ENCODE measurements at places on chromosomes 3 and 15. TPM values are rescaled to one million over a fixed set of nuclear protein-coding genes. Genes with fewer than 3 reads are reported as not detected.

CD80 gene
- 0.14 TPM for total RNA-seq

PPP1R14D gene
- not detected for total RNA-seq

ARRDC4 gene
- total RNA-seq, result 0.17 TPM

MYO5C gene
- total RNA-seq, result 0.19 TPM

GOLGA8T gene
- total RNA-seq, result not detected

CCDC50 gene
- total RNA-seq, result 5.3 TPM

OSTN gene
- total RNA-seq, result not detected

DNA sequence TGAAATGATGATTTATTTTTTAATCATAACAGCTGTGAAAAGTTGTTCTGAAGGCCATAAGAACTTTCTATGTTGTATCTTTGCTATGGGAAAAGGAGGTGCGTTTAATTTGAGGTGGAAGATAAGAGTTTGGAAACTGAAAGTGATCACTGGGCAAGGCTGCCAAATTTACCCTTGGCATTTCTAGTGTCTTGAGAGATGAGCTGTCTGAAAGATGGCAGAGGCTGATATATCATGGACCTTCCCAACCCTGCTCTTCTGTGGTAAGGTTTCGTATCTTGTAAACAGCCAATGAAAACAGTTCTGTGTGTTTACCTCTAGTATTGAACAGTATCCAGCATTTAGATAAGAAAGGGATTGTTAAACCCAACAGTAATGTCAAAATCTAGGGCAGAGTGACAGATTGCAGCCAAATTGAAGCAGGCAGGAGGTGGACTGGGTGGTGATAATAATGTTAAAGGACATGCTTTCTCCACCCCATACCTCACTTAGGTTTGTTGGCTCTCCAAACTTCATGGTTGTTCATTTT, 15.8 kb upstream of the NFKBIZ start:
- DNase-seq, result no peak

GRCh38 chr3:177681852-177682251, 484.6 kb upstream of the TBL1XR1 start:
- no peak for DNase-seq

DNA sequence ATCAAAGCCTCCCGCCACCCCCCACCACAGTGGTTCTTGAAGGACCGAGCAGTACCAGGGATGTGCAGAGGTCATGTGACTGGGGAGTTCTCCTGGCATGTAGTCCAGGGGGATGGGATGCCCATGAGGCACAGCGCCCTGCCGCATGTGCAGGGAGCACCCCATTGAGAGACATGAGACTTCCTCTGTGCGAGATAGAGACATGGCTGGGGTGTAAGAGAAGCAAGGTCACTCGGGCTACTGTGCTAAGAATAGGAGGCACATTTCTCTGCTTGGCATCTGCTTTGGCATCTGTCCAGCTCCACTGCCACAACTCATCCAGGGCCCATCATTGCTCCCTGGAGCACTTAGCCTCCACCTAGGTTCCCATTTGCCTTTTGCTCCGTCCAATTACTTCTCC, 2.4 kb upstream of the CYP1A1 start:
- no peak for DNase-seq

GRCh38 chr15:68481321-68481720, 49.4 kb upstream of the ITGA11 start:
- DNase-seq, result no peak

GRCh38 chr15:86101818-86102217, 22.1 kb downstream of the AGBL1 start:
- DNase-seq, result no peak

GRCh38 chr15:42348083-42348482, 11.2 kb upstream of the CAPN3 start:
- DNase-seq, result no peak

DNA sequence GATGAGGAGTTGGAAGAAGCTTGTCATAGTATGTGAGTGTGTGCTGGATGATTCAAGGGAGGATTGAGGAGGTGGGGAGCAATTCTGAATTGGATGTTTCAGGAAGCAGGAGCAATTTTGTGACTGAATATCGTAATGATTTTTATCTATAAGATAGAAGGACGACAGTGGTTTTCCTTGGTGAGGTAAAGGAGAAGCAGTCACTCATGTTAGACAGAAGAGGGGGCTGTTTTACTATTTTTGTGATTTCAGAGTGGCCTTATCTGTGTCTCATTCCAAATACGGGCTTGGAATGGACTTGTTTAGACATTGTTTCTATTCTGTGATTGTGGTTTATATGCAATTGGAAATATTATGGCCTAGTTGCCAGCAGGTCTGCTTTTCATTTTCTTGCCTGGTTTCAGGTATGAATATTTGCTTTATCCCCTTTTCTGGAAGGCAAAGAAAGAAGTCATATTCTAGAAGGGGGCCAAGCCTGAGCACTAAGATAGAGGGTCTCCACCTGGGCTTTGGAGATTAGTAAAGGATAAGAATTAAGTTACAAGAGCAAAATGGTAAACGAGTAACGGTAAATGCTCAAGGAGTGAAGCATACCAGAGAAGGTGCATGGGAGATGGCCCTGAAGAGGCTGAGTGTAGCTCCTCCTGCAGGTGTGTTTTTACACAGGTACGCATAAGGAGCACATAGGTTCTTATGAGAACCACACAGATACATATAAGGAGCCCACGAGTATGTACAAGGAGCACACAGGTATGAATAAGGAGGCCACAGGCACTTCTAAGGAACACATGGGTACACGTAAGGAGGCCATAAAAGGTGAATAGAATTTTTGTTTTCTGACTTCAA, 124.6 kb upstream of the KCNAB1 start:
- no peak for DNase-seq

- DNase-seq, result no peak
Observed at GRCh38 chr3:139323146-139323545, 20.7 kb upstream of the MRPS22 start.

GRCh38 chr3:114460459-114460858, 166.6 kb downstream of the TIGIT start:
- DNase-seq, result no peak

GRCh38 chr3:119595639-119596334, 1.9 kb upstream of the PLA1A start:
- no peak for DNase-seq

- no peak for DNase-seq
Observed at GRCh38 chr3:97793420-97794019, 28.3 kb upstream of the CRYBG3 start.

DNA sequence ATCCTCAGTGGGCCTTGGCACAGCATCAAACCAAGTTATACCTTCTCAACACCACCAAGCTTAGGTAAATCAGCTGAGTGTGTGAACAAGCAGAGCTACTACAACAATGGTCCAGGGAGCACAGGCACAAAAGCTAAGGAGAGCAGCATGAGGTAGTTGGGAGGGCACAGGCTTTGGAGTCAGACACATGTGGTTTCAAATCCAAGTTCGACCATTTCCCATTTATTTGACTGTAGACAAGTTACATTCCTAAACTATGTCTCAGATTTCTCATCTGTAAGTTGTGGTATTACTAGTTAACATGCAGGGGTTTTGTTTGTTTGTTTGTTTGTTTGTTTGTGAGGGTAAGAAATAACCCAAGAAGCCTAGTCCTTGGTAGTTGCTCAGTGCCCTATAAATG, 46.9 kb downstream of the MLH1 start:
- no peak for DNase-seq

GRCh38 chr3:116443191-116443661, 2.1 kb downstream of the LSAMP start:
- DNase-seq, result no peak
